ENCODE measurements at places on chromosomes 5 and 9. TPM values are rescaled to one million over a fixed set of nuclear protein-coding genes. Genes with fewer than 3 reads are reported as not detected.

Gene TMEM232
- 4.6 TPM for total RNA-seq

Gene LEAP2
- total RNA-seq: 0.08 TPM

Gene DRD1
- total RNA-seq: 0.70 TPM

Gene QRFP
- total RNA-seq: not detected

Gene PCDHB12
- 0.23 TPM for total RNA-seq

Gene SRP19
- 58.0 TPM for total RNA-seq

Gene C5orf46
- not detected for total RNA-seq

Gene RANBP17
- total RNA-seq: 6.2 TPM

Gene ENTPD8
- not detected for total RNA-seq

Gene HSD17B4
- total RNA-seq: 284 TPM

Gene RNF183
- not detected for total RNA-seq

Gene SPATA31C1
- total RNA-seq: not detected

Gene FOXD4L6
- total RNA-seq: under 0.01 TPM

Gene KCNMB1
- total RNA-seq: not detected

Gene ARL14EPL
- not detected for total RNA-seq

Gene ITGA2
- total RNA-seq: 8.2 TPM

Gene EFNA5
- total RNA-seq: 4.4 TPM

Gene OLFML2A
- total RNA-seq: 0.98 TPM

Gene TLE1
- total RNA-seq: 21.5 TPM

Gene OTP
- total RNA-seq: not detected

Gene TPPP
- total RNA-seq: 0.38 TPM

Gene BSPRY
- total RNA-seq: not detected

Gene NIM1K
- 0.15 TPM for total RNA-seq

Gene ZDHHC11B
- total RNA-seq: 0.12 TPM

Gene RPL7A
- 3,613 TPM for total RNA-seq

Gene ARHGEF28
- 26.2 TPM for total RNA-seq

Gene ST6GALNAC6
- total RNA-seq: 32.0 TPM

Gene PCDHGA2
- 1.2 TPM for total RNA-seq

Gene PCDHGA4
- total RNA-seq: 3.2 TPM

Gene PDGFRB
- total RNA-seq: 52.9 TPM

Gene MTX3
- 7.2 TPM for total RNA-seq

Gene PTGES
- 30.0 TPM for total RNA-seq

Gene CLTB
- 137 TPM for total RNA-seq

Gene HAVCR2
- total RNA-seq: 0.30 TPM

Gene CDH6
- 11.9 TPM for total RNA-seq

Gene KIAA1958
- total RNA-seq: 0.68 TPM

Gene IRX1
- total RNA-seq: 4.4 TPM

Gene PAXX
- total RNA-seq: 11.6 TPM

Gene CACNA1B
- 0.08 TPM for total RNA-seq

Gene ABCA1
- total RNA-seq: 79.8 TPM

Gene LRRC19
- total RNA-seq: not detected

Gene MYO10
- total RNA-seq: 73.8 TPM

Gene BTNL9
- total RNA-seq: not detected

Gene NR6A1
- total RNA-seq: 0.45 TPM

Gene CDH18
- 2.0 TPM for total RNA-seq

Gene PTGER4
- total RNA-seq: 2.6 TPM

Gene TAF11L13
- total RNA-seq: not detected

Gene FOXD1
- 2.5 TPM for total RNA-seq

Gene PHF24
- total RNA-seq: under 0.01 TPM

Gene N4BP3
- total RNA-seq: 0.35 TPM

Gene CREB3
- 66.7 TPM for total RNA-seq

Gene TTLL11
- total RNA-seq: 2.9 TPM

Gene CAMK4
- 1.7 TPM for total RNA-seq

Gene NIPAL4
- not detected for total RNA-seq

Gene IFNE
- total RNA-seq: 4.4 TPM

Data from smooth muscle cell of the coronary artery (primary cell).